Activated T-cell treated with anti-CD3 and anti-CD28 coated beads, Interleukin-2, amount 50 U/mL, for 72 hours (primary cell): ENCODE measurements at places on chromosomes 7 and 10. TPM values are rescaled to one million over a fixed set of nuclear protein-coding genes. Genes with fewer than 3 reads are reported as not detected.

GRCh38 chr7:2253525-2254244 is 11.7 kb downstream of the NUDT1 start:
- no peak for DNase-seq
- no peaks in the 10 kb centered on the region for H3K27me3 ChIP-seq
- peaks cover 7% of the 10 kb centered on the region for H3K4me1 ChIP-seq
- H3K27ac ChIP-seq: no peak overlapping the region
- H3K36me3 ChIP-seq: no peaks in the 10 kb centered on the region

TRIM74 gene
- total RNA-seq: 1.8 TPM

DNAJC2 gene
- 43.6 TPM for total RNA-seq

DNA sequence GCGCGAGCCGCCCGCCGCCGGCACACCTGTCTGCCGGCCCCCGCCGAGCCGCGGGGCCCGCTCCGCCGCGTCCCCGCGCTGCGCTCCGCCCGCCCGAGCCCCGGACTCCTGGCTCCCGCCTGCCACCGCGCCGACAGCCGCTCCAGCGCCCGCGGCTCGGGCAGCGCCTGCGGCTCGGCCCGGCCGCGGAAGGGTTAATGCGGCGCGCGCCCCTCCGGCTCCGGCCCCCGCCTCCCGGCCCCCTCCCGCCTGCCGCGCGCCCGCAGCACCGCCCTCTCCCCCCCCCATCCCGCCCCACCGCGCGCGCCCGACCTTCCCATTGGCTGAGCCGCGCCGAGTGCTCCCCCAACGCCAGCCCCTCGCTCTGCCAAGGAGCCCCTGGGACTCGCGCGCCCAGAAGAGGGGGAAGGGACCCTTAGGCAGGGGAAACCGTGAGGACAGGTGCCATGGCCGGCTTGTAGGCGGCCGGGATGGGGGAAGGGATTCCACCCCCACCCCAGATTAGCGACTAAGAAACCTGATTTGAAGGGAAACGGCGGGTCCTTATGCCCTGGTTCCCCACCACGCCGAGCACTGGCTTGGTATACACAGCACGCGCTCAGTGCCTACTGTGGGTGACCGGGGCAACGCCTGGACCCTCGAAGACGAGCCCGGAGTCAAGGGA is at the start of gene KCNH2:
Gene KCNH2 (minus strand): TSS at position 196 of the 664 bp plus-strand sequence. CDS start 408 bp downstream, outside the sequence.
- H3K36me3 ChIP-seq: no peaks in the 10 kb centered on the region
- DNase-seq: no peak
- peaks cover 23% of the 10 kb centered on the region for H3K4me1 ChIP-seq

SAP25 gene
- total RNA-seq: 21.4 TPM

DNA sequence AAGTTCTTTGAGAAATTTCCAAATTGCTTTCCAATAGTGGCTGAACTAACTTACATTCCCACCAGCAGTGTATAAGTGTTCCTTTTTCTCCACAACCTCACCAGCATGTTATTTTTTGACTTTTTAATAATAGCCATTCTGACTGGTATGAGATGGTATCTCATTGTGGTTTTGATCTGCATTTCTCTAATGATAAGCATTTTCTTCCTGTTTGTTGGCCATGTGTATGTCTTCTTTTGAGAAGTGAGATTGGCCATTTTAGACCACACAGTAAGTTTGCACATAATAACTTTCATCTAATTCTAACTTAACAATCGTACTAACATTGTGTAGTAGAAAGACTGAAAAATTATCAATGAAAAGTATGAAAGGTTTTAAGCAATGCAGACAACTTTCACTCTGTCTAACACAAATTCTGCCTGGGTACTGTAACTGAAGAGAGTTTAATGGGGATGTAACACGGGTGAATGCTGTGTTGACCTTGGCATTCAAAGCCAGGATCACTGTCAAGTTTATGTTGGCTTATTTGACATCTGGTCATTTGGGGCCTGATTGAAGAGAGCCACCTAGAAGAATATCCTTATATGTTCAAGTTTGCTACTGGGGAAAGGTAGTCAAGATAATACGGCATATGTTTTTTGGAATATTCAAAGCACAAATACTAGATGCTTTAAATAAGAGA is 50.4 kb downstream of the FAM171A1 start:
- no peak for DNase-seq
- no peaks in the 10 kb centered on the region for H3K27me3 ChIP-seq
- H3K27ac ChIP-seq: no peak overlapping the region
- H3K36me3 ChIP-seq: no peaks in the 10 kb centered on the region

GRCh38 chr7:134447383-134447782 is 11.5 kb downstream of the AKR1B1 start:
- no peak overlapping the region for H3K4me3 ChIP-seq
- no peak overlapping the region for H3K27ac ChIP-seq
- H3K4me1 ChIP-seq: peaks cover 3% of the 10 kb centered on the region
- peaks cover 6% of the 10 kb centered on the region for H3K36me3 ChIP-seq
- no peaks in the 10 kb centered on the region for H3K27me3 ChIP-seq

DNA sequence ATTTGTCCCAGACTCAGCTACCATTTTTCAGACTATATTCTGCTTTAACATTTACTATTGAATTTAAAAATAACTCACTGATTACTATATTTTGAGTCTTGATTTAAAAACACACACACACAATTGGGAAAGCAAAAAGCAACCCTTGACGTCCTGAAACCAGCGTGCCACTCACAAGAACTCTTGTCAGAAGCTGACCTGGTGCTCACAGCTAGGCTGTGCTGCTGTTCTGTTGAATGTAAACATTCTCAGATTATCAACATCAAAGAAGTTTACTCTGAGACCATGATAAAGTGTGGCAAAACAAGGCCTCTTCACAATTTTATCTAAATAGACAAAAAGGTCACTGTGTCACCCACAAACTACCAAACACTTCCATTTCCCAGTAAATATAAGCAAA is 62.6 kb upstream of the CACNA2D1 start:
- H3K4me3 ChIP-seq: no peak overlapping the region
- no peak for DNase-seq
- no peaks in the 10 kb centered on the region for H3K27me3 ChIP-seq
- no peaks in the 10 kb centered on the region for H3K36me3 ChIP-seq

- peaks cover 17% of the 10 kb centered on the region for H3K4me1 ChIP-seq
- H3K27me3 ChIP-seq: peaks cover 67% of the 10 kb centered on the region
- H3K36me3 ChIP-seq: peaks cover 2% of the 10 kb centered on the region
- no peak for DNase-seq
- H3K4me3 ChIP-seq: peak within 1 kb of the TSS; percentile 74
These were observed at the start of gene HOXA10 for GRCh38 chr7:27173956-27174873. Gene HOXA10 (minus strand): TSS chr7:27174320. CDS start chr7:27174306, 14 bp downstream.

MRPS33 gene
- total RNA-seq: 87.6 TPM

SLC29A3 gene
- total RNA-seq: 5.3 TPM
